ENCODE measurements at places on chromosomes 4 and X. TPM values are rescaled to one million over a fixed set of nuclear protein-coding genes. Genes with fewer than 3 reads are reported as not detected.

Gene MAMLD1
- total RNA-seq: 20.7 TPM

Gene SHISA3
- 0.10 TPM for total RNA-seq

Gene PCDH18
- total RNA-seq: 0.15 TPM

Gene TTC29
- not detected for total RNA-seq

Gene SSX3
- not detected for total RNA-seq

Gene XIAP
- 46.1 TPM for total RNA-seq

Gene BRS3
- total RNA-seq: not detected

Gene ARHGAP36
- total RNA-seq: not detected

Gene RNF150
- total RNA-seq: 0.25 TPM

Gene SYNPO2
- 0.93 TPM for total RNA-seq

Gene DOK7
- not detected for total RNA-seq

Gene ASMT
- not detected for total RNA-seq

Gene CMC4
- 1.3 TPM for total RNA-seq

Gene KIT
- 0.15 TPM for total RNA-seq

Gene MAGEA2B
- not detected for total RNA-seq

Gene CLDN2
- total RNA-seq: not detected

Gene C4orf54
- total RNA-seq: not detected

Gene ADH4
- not detected for total RNA-seq

Gene SPANXN3
- not detected for total RNA-seq

Gene TMEM154
- total RNA-seq: 39.4 TPM

Gene CPLX1
- total RNA-seq: 2.1 TPM

Gene FAM9B
- not detected for total RNA-seq
